ENCODE measurements at places on chromosomes 5 and 9.

DNA sequence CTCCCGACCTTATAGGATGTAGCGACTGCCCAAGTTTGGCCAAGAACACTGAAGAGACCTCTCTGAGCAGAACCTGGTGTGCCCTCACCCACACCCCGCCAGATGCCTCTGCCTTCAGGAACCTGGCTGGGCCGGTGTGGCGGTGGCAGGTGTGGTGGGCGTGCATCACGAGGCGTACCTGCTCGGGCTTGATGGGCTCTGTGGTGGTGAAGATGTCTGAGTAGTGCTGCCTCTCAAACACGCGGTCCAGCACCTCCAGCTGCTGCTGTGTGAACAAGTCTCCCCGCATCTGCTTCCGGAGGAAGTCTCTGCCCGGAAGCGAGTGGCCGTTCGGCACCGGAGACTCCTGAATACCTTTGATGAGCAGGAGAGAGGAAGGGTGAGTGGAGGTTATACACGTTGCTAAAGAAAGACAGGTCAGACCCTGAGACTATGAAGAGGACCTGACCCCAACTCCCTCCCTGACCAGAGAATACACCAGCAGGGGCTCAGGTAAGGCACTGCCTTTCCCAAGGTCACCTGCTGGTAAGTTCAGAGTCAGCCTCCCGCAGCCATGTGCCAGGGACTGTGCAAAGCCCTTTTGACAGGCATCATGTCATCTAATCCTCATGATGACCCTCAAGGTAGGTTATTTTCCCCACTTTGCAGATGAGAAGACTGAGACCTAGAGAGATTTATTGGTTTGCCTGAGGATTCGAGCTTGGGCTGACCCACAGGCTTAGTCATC is 67.5 kb downstream of the PAX5 start:
- no peak for DNase-seq

- DNase-seq = peak; percentile 28
Measured at GRCh38 chr5:126354858-126355731, 68.1 kb upstream of the GRAMD2B start.

GRCh38 chr9:14131356-14132088 is 182.4 kb downstream of the NFIB start:
- DNase-seq = no peak

- DNase-seq = no peak
Measured at GRCh38 chr5:68067976-68068603, 147.5 kb upstream of the PIK3R1 start.

GRCh38 chr5:129972465-129973141 is 68.3 kb downstream of the CHSY3 start:
- no peak for DNase-seq
